Activated CD4-positive, alpha-beta T cell treated with anti-CD3 and anti-CD28 coated beads for 36 hours (primary cell): ENCODE measurements at places on chromosomes 11 and 22.
A peak's percentile ranks its signal among the peaks of the same experiment; 100 is the strongest.

DNA sequence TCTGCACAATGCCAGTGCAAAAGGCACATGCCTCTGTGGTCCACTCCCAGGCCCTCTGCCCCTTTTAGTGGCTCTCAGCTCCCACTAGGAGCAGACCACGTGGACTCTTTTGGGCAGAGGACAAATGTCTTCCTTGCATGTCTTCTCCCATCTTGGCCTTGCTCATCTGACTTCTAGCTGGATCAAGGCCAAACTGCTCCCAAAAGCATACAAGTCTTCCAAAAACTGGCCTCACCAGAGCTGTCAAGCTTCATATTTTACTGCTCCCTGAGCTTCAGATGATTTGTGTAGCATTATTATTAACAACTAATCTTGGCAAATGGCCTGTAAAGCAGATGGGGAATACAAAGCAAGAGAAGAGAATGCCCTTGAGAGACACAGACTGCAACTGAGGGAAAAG lies 6.9 kb downstream of the SMPD1 start:
- no peak overlapping the region for H3K27ac ChIP-seq
- H3K4me3 ChIP-seq = no peak overlapping the region
- DNase-seq = no peak

- H3K27ac ChIP-seq = peak overlapping the region; percentile 92
- peaks cover 8% of the 10 kb centered on the region for H3K36me3 ChIP-seq
- peaks cover 64% of the 10 kb centered on the region for H3K4me1 ChIP-seq
Measured at GRCh38 chr22:40178417-40179409, 988 bp downstream of the TNRC6B start.

- H3K27me3 ChIP-seq = no peaks in the 10 kb centered on the region
- H3K4me1 ChIP-seq = peaks cover 4% of the 10 kb centered on the region
- H3K36me3 ChIP-seq = peaks cover 11% of the 10 kb centered on the region
- no peak overlapping the region for H3K27ac ChIP-seq
Measured at GRCh38 chr11:46491661-46492330, 100.2 kb upstream of the CHRM4 start.

GRCh38 chr11:69501891-69502860 lies 20.7 kb downstream of the LINC01488 start:
- no peaks in the 10 kb centered on the region for H3K4me1 ChIP-seq
- no peak for DNase-seq
- H3K27ac ChIP-seq = no peak overlapping the region
- peaks cover 4% of the 10 kb centered on the region for H3K27me3 ChIP-seq
- no peak overlapping the region for H3K4me3 ChIP-seq
- H3K36me3 ChIP-seq = no peaks in the 10 kb centered on the region

- H3K36me3 ChIP-seq = peaks cover 7% of the 10 kb centered on the region
- H3K4me1 ChIP-seq = peaks cover 45% of the 10 kb centered on the region
- no peak overlapping the region for H3K27ac ChIP-seq
- H3K27me3 ChIP-seq = no peaks in the 10 kb centered on the region
Measured at GRCh38 chr11:122773781-122774266, 64.5 kb upstream of the CRTAM start.

- no peak for DNase-seq
- H3K4me3 ChIP-seq = no peak overlapping the region
- H3K27ac ChIP-seq = peak overlapping the region; percentile 67
- H3K4me1 ChIP-seq = peaks cover 36% of the 10 kb centered on the region
- peaks cover 2% of the 10 kb centered on the region for H3K36me3 ChIP-seq
- H3K27me3 ChIP-seq = no peaks in the 10 kb centered on the region
Measured at GRCh38 chr22:42895541-42895981, 38.5 kb upstream of the ARFGAP3 start.
